CD8-positive, alpha-beta T cell (primary cell): ENCODE measurements at places on chromosomes 12 and 14.
A peak's percentile ranks its signal among the peaks of the same experiment; 100 is the strongest.

GRCh38 chr12:123671876-123672275 lies 963 bp downstream of the TCTN2 start:
- no peak for DNase-seq

DNA sequence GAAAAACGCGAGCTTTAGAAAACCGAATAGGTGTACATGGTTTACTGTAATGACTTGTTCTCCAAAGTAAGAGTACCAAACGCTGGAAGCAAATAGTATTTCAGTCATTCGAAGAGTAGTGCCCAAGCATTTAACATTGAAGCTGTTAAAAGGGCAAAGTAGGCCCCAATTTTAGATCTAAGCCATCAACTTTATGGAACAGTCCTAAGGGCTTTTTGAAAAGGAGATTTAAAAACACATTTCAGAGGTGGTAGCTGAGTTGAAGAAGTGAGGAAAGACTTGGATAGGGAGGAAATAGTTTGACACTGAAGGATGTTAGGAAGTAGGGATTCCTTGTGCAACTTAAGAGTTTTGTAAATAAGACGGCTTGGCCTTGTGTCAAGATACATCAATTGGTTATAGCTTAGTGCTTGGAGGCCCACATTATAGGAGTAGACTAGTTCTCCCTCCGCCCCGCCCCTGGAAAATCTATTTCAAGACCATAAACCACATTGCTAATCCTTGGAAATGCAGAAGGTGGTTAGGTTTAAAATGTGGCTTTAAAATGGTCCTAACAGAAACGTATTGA lies 783 bp upstream of the TUBA1B start:
- DNase-seq: no peak

- no peak for DNase-seq
These were observed 13.1 kb upstream of the SMARCC2 start for GRCh38 chr12:56202366-56202765.

DNA sequence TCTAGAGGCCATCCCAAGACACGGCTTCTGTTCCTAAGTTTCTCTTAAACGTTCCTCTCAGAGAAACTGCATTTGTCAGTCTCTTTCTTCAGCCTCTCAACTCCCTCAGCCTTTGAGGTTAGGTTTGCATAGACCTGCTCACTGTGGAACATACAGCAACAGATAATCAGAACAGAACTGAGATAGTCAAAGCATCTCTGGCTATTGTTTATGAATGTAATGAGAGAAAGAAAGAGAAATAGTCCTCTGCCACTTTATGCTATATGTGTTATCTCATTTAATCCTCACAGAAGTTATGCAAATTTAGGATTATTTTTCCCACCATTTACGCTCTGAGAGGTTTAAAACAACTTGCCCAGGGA lies 190.6 kb downstream of the PHLDA1 start:
- DNase-seq: no peak

DNA sequence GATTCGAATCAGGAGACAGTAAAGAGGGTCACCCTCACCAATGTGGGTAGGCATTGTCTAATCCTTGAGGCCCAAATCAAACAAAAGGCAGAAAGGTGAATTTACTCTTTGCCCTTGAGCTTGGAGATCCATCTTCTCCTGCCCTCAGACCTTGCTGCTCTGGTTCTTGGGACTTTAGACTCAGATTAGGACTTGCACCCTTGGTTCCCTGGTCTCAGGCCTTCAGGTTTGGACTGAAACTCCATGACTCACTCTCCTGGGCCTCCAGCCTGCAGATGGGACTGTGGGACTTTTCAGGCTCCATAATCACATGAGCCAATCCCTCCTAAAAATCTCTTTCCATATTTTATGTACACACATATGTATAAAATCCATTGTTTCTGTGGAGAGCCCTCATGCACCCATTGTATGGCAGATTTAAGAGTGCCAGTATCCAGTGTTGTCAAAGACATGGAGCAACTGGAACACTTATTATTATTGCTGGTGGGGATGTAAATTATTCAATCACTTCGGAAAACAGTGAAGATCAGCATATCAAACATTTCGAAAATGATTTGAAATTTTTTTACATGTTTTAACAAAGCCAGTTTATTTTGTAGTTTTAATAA lies 48.7 kb downstream of the EID3 start:
- no peak for DNase-seq

DNA sequence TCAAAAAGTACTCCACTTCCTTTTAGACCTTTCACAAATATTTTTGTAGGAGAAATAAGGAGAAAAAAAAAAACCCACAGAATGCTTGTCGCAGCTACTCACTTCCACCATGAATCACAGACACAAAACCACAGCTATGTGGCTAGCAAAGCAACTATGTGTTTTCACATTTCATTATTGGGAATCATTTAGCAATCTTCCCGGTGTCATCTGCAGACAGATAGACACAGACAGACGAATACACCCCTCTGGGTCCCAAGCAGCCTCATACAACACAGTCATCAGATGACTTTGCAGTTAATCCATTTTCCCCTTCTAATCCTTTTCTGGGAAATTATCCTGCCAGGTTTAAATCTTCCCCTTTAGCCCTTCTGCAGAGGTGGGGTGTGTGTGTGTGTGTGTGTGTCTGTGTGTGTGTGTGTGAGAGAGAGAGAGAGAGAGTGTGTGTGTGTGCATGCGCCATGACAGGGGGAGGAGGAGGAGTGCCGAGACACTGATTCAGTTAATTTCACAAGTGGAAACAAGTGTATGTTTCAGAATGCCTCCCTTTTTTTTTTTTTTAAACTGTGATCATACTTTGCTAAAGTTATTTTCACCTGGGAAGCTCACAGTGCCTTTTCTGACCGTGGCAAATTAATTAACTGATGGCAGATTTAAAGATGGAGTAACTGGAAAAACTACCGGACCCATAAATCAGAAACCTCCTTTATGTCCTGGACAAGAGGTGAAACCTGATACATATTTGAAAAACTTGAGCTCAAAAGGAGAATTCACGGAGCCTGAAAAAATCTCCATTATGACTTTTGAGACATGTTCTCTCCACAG lies 39.9 kb downstream of the LTBP2 start:
- no peak for DNase-seq

GRCh38 chr14:102517392-102518062 lies 8.0 kb upstream of the ANKRD9 start:
- no peak for DNase-seq

DNA sequence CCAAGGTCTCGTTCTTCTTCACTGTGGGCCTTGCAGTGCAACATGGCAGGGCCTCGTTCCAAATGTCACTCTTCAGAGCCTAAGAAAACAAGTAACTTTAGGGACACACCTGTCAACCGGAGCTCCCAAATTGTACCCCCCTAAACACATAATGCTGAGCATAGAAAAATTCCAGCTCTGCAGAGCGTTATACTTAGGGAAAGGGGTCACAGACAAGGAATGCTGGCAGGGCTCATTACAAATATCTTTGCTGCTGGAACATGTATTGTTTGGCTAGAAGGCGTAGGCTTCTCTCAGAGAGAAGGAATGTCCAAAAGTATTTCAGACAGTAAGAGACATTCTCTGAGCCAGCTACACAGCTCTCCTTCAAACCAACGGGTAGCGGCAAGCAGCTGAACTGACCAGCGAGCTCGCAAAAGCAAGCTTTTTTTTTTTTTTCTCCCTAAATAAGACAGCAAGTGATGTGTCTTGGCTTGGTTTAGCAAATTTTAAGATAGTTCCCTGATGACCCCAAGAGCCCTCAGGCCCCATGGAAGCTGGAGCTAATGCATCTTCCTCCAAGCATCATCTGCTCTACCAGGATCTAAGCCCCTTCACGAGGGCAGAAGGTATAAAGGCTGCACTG lies 24.5 kb downstream of the SSH1 start:
- DNase-seq: no peak

GRCh38 chr12:78888568-78888967 lies 24.0 kb downstream of the SYT1 start:
- DNase-seq: no peak

- no peak for DNase-seq
These were observed 52.5 kb upstream of the PLEKHG7 start for GRCh38 chr12:92650228-92650822.

- DNase-seq: no peak
These were observed 371.8 kb upstream of the PRICKLE1 start for GRCh38 chr12:42961395-42961794.

- DNase-seq: no peak
These were observed 263 bp upstream of the IFT81 start for GRCh38 chr12:110123919-110124268.

DNA sequence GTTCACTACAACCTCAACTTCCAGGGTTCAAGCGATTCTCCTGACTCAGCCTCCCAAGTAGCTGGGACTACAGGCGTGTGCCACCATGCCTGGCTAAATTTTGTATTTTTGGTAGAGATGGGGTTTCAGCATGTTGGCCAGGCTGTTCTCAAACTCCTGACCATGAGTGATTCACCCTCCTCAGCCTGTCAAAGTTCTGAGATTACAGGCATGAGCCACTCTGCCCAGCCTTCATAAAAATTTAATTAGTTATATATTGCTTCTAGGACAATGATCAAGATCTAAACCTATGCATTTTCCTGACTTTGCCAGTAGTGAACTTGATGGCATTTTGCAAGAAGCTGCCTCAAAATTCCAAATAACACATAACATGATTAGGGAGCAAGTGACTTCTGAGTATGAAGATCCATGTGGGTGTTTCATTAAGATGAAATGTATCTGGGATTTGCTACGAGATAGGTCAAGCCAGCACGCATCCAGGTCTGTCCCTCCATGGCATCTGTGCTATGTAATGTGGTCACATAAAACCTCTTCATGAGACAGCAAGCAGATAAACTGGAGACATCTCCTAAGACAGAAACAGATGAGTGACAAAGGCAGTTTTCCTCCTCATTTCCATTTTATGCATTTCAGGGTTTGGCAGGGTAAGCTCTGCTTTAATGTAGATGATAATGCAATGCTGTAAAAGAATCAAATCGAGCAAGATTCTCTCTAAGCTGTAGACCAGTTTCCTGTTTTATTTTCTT lies 319.4 kb upstream of the ATP2B1 start:
- no peak for DNase-seq

DNA sequence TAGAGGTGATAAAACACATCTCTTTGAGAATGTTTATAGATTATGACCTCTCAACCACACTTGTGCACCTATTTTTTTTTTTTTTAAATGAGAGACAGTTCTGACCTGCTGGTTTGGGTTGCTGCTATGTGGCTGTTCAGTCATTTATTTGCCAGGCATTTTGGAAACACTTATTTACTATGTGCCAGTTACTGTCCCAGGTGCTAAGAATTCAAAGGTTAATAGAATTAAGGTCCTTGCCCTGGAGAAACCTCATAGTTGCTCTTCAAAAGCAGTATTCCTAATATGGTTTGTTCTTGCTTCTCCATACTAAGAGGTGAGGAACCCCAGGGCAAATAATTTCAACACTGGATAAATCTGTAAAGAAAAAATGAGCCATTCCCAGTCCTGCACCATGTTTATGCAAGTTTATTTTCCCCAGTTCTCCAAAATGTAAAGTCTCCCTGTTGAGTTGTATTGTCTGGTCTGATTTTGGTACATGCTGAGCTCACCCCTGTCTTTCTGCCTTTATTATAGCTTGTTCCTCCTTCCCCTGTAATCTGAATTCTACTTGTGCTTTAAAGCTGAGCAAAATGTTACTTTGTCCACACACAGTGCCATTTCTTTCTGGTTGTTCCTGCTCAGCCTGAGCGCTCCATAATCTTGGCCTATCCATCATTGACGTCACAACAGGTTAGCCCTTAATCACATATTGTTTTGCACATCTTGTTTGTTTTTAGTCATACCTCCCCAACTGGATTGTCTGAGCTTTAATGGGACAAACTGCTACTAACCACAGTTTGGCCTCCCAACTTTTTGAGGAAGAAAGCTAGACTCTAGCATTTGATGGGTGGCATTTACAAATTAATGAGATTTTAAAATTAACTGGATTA lies 56.7 kb downstream of the SRGAP1 start:
- DNase-seq: no peak

DNA sequence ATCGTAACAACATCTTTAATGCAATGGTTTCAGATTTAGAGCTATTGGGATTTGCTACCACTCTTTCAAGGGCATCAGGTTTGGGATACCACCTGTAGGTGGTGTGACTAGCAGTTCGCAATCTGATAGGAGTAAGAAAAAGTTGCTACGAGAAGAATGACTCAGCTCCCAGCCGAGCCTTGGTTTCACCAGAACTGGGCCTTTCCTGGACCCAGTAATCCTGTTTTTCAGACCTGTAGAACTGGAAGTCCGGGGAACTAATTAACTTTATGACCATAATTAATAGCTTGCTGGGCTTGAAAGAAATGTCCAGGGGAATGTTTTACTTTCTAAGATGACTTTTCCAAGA lies 770 bp downstream of the ABHD4 start:
- DNase-seq: peak; percentile 35

- no peak for DNase-seq
These were observed 9.2 kb upstream of the RAD52 start for GRCh38 chr12:958588-959123.

- DNase-seq: no peak
These were observed 18.9 kb downstream of the TMEM63C start for GRCh38 chr14:77200406-77200985.

DNA sequence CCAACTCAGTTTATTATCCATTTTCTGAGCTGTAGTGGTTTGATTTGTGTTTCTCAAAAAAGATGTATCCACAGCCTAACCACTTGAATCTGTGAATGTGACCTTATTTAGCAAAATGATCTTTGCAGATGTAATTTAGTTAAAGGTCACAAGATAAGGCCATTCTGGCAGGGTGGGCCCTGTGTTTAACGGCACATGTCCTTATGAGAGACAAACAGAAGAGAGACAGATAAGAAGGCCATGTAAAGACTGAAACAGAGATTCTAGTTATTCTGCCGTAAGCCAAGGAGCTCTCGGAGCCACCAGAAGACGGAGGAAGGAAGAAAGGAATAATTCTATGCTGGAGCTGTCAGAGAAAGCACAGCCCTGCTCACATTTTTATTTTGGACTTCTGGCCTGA lies 374.2 kb downstream of the PRKD1 start:
- no peak for DNase-seq

DNA sequence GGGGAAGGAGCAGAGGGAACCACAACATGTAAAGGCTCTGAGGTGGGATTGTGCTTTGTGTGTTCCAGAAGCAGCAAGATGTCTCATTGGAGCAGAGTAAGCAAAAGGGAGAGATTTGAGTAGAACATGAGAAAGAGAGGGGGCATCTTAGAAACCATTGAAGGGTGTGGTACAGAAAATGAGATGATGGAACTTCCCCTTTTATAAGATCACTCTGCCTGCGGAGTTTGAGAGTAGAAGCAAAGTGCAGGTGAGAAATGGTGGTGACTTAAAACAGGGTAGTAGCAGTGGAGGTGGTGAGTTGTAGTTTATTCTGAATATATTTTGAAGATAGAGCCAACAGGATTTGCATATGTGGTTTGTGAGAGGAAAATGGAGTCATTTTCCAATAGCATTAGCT lies 56.0 kb downstream of the FBXO34 start:
- no peak for DNase-seq
